ENCODE measurements at places on chromosomes 4 and X.

DNA sequence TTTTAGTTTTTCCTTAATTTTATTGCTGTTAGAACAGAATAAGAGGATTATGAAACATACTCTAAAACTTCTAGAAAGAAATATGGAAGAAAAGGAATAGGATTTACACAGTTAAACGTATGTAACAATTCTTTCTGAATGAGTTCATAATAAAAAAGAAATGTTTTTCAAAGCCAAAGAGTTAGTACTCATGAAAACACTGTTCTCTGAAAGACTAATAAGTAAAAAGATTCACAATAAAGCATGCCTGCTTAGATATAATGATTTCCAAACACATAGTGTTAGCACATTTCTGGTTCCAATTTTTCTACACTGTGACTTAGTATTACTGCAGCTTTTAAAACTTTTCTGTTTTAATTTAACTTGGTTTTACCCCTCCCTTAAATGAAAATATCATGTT is 49.8 kb upstream of the PRSS48 start:
- DNase-seq: no peak

DNA sequence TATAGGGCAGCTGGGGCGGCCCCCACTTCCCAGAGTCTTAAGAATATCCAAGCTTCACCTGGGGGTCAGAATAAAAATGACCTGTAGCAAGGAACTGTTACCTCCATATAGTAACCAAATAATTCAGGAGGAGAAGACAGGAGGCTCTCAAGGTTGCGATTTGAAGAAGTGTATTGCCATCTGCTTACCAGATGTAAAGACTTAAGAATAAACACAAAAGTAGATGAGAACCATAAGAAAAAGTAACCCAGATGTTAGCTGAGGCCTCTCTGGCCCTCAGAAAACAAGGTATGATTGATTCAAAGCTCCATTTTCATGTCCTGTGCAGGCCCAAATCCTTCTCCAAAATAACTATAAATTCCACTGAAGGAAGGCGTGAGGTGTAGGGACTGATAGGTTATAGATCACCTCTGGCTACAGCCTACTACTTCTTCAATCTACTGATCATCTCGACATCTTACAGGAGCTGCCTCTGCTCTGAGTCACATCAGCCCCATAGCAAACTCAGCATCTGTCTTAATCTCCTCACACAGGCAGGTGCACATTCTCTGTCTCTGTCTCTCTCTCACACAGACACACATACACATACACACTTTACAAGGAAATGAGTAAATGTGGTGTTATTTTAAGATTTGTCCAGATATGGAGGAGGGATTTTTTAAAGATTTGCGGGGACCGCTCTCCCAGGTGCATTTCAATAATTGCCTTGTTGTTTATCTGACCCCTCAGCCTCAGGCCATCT is 193.9 kb upstream of the EDNRA start:
- no peak for DNase-seq

DNA sequence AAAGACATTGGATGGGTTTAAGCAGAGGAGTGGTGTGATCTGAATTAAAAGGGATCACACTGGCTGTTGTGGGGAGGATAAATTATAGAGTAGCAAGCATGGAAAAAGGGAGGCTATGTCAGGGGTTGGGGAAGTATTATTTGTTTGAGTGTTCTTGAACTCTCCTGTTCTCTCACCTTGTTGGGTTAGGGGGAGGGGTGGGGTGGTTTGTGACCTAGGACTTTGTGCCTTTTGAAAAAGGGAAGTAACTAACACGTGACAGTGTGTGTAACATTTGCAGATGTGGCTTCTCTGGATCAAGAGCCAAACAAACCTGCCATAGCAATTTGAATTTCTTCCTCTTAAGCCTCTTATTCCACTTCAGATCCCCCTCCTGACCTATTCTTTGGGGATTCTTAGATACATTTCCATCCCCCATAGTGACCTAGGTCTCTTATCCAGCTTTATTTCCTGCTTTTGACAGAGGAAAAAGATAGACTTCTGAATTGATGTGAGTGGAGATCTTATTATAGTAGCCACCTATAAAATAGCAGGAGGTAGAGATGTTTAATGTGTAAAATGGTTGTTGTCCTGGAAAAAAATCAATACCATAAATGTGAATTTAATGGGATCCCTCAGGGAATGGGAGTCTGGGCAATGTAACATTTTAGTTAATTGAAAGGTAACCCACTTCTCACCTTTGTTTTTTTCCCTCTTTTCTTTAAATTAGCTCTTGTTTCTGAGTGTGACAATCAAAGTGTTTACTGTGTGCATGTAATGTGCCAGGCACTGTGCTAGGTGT is 120.4 kb downstream of the CT47B1 start:
- DNase-seq: no peak

- DNase-seq: no peak
Observed at GRCh38 chr4:12203945-12204344, 775.3 kb upstream of the HS3ST1 start.

DNA sequence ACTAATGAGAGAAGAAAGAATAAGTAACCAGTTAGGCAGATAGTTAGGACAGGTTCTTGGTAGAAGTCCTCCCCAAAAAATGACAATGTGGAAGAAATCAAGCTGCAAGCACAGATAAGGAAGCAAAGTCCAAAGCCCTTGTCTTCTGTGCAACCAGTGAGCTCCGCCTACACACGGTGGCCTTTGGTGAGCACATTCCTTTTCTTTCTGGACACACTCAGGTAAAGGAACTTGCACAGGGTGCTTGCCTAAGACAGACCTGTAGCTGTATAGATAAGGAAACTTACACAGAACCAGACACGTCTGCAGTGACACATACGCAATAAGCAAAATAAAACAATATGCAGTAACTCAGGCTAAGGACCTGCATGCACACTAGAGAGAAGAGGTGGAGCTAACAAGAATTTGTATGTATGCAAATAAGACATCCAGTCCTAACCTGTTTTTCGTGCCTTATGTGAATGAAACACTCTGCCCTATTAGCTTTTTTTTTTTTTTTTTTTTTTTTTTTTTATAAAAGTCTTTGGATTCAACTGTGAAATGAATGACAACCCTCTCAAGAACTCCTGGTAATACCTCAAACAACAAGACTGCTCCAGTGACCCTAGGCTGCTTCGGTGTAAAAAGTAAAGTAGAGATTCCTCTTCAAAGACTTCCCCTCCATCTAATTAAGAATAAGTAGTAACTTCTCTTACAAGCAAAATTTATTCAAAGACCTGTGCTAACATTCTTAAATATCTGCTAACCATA is 48.8 kb downstream of the UGT2B10 start:
- no peak for DNase-seq

DNA sequence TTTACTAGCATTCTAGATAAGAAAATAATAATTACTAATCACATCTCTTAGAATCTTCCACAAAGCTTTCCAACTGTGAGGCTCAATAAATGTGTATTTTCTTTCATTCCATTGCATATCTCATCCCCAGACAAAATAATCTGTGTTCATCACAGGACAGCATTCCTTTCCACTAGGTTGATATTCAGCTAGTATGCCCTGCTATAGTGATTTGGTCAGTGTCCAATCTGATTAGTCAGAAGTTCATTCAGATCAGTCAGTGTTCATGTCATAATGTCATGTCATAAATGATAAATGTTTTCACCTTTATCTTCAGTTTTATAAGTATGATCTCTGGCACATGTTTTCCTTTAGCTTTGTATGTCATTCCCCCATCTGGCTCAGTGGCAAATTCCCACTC is 611.4 kb downstream of the KCTD8 start:
- DNase-seq: no peak

DNA sequence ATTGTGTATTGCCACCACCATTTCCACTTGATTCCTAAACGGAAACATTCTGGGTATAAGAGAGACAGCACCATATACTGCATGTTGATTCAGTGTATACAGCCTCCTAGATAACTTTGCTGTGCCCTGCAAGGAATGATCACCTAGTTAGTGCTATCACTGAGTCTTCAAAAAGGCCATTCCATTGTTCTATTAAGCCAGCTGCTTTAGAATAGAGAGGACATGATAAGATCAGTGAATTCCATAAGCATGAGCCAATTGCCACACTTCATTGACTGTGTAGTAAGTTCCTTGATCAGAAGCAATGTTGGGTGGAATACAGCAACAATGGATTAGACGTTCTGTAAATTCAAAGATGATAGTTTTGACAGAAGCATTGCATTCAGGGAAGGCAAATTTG is 1047.3 kb downstream of the PCDH18 start:
- DNase-seq: no peak

DNA sequence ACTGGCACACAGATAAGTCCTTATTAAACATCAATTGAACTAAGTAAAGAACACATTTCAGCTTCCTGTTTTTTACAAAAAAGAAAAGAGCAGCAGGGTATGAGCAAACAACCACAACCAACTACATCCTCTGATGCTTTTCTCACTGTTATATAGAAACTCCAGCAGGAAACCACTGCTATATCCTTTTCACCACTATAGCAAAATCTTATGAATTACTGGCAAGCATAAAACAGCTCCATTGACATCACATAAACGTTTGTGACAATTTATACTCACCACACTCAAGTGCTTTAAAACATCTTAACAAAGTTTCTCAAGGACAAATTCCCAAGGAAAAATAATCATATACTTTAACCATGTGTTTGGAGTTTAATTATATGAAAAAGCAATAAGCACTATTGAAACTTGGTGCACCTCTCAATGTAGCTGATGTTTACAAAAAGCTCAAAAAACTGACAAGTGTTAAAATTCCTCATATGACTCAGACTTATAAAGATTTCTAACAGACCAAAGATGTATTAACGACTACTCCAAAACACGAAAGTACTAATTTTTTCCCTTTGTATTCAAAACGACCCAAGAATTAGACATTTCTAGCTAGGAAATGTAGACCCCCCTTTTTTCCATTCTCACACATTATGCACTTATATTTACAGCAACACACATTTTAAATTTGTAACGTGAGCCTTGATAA is 12.9 kb downstream of the GPRIN3 start:
- DNase-seq: no peak

GRCh38 chrX:70433848-70434351 is 10.7 kb upstream of the DLG3 start:
- peak; percentile 40 for DNase-seq

GRCh38 chrX:121084903-121085611 is 37.6 kb downstream of the GLUD2 start:
- no peak for DNase-seq

DNA sequence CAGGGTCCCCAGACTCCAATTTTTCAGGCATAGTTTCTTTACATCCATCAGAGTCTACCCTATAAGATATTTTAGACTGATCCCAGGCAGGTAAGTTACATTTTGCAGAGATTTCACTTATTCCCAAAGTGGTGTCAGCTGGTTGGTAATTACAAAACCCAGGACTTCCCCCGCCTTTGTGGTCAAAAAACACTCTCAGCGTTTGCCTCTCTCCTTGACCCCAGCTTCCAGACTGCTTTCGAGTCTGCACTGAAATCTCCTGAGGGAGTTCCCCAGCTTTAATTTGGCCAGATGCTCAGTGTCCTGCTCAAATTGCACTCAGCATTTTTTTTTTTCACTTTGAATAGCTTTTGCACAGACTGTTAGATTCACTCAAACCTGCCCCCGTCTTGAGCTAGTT is 11.2 kb upstream of the AMOT start:
- DNase-seq: no peak

GRCh38 chrX:101803451-101803850 is 128.4 kb downstream of the ZMAT1 start:
- DNase-seq: no peak

DNA sequence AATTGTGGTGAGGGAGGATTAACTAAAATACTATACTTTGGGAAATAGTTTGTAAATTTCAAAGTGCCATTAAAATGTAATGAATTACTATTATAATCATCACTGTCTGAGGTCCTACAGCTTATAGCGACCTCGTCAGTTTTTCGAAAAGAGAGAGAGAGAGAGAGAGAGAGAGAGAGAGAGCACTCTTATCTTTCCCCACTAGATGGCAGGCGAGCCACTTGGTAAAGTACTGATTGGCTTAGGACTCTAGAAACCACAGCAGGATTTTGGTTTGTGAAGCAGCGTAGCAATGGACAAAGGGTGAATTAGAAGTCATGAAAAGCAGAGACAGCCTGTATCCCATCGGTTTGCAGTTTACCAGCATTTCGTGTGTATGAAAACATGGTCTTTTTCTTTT is 52.5 kb downstream of the LINC00632 start:
- DNase-seq: no peak

GRCh38 chr4:169070071-169070894 is 60.2 kb upstream of the CBR4 start:
- no peak for DNase-seq

DNA sequence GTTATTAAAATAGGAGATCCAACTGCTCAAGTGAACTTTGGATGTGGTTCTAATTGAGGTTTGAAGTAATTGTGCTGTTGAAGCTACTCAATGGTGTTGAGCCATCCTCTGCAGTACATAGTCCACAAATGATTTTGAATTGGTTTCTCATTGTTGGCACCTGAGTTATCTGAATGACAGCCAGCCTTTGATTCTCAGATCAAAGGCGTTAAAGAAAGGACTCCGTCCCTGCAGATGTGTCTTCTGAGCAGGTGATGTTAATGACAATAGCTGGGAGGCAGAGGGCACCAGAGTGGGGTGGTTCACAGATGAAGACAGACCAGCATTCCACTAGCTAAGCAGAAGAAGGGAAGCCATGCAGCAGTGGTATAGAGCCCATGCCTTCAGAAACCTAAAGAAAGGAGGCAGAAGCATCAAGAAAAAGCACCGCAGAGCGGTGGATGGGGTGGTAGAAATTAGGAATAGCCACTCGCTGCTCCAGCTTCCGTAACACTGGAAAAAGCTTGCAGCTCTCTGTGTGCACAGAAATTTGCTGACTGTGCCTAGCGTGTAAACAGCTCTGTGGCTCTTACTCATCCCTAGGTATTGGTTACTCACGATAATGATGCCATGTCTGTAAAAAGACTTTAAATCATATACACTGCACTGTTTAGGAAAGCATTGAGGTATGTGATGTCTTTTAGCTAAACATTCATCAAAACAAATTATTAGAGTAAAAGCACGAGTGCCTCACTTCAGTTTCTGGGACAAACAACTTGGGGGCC is 79.2 kb upstream of the CLCN4 start:
- DNase-seq: no peak

GRCh38 chr4:1026115-1026514 is 14.7 kb downstream of the FGFRL1 start:
- DNase-seq: no peak
